NCI-H226 (cell line): ENCODE measurements at places on chromosomes 7 and 10.

DNA sequence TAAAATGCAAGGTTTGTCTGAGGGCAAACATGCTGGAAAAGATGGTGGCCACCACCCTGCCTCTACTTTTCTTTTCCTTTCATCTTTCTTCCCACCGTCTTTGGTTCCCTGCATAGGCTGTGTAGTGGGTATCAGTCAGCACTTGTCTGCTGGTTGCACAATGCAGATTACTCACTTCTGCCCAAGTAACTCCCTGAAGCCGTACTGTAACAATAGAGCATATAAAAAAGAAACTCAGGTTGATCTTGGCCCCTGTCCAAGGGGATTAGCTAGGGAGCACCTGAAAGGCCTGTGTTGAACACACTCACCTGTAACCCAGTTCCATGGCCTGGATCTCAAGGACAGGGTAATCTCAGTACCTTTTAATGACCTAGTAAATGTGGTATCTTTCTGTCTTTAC, 533.0 kb upstream of the GALNT17 start:
- DNase-seq: peak; percentile 68

DNA sequence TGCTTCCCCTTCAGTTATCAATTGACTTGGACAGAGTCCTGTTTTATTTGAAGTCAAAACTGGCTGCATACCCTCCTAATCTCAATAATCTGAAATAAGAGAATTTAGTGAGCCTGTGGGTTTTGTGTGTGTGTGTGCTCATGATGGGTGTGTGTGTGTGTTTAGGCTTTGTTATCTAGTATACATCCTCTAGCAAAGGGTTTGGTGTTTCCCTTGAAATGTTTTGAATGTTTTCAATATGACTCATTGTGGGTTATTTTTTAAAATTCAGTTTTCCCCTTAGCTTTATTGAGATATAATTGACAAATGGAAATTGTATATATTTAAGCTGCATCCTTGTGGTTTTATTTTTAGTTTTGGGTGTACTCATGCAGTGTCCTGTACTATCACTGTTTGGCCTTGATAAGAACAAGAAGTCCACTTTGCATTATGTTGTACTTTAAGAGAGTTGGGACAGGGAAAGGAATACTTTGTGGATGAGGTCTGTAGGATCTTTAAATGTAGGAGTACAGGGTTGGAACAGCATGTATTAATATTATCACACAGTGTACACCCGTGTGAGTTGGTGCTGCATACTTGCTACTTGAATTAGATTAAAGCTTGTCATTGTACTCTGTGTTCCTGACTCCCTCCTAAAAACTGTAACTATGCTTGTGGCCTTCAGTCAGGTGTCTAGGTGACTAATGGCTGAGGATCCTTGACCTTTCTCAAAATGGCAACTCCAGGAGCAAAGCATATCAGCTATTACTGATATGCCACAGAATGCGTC, 58.3 kb downstream of the VCL start:
- DNase-seq: peak; percentile 83

DNA sequence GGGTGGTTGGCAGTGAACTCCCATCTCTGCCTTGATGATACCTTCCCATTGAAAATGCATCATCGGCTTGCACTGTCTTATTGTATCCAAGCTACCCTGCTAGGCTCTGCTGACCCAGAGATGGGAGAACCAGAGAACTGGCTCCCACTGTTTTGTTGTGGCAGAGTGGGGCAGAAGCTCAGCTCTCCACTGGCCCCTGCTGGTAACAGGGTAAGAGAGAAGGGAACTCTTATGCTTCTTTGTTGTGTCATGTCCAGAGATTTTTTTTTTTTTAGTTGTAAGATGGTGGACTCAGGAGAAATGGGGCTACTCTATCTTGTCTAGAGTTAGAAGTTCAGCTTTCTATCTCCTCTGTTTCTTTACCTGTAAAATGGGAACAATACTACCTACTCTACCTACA, 100.5 kb upstream of the SDK1 start:
- DNase-seq: peak; percentile 58

GRCh38 chr10:92327445-92328433, 36.8 kb downstream of the MARCHF5 start:
- DNase-seq: peak; percentile 24

DNA sequence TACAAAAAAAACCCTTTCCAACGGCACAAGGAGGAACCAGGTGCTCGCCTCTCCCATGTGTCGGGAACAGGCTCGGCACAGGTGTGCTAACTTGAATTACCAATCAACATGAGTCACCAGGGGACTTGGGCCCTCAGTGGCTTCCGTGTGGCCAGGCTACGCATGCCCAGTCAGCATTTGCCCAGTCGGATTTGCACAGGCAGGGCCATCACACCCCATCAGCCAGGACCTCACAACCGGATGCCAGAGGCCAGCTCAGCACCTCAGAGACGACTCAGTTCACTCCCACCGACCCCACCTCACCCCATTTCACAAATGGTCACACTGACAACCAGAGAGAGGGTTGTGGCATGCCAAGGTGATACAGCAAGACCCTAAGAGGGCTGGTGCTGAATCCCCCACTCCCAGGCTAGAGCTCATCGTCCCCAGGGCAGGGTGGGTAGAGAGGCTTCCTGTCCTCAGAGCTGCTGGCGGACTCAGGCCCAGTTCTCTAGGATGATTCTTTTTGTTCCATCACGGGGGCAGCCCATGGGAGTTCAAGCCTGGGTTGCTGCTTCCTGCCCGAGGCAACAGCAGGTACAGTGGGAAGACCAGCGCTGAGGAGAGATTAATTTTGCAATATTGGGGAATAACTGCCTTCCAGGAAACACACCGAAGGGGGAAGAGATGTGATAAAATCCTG, 13.6 kb downstream of the ANXA11 start:
- no peak for DNase-seq

GRCh38 chr7:90763108-90763507, 167.0 kb downstream of the CDK14 start:
- DNase-seq: no peak

DNA sequence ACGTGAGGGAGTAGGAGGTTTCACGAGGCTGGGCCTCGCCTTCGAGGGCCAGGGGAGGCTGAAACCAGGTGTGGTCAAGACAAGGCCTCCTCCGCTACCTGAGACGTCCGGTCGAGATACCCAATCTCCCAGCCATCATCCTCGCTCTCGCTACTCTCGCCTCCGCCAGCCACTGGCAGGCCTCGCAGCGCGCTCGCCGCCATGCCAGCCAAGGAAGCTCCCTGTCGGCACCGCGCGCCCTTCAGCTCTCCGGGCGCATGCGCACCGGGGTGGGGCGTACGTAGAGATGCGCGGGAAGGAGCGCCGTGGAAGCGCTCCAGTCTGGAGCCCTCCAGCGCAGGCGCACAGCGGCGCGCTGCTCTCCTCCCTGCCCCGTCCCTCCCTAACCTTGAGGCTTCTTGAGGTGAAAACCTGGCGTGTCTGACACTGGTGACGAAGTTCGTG, at the start of gene ASZ1:
ASZ1 (minus strand) TSS at position 236 of the 444 bp plus-strand sequence; CDS start at position 203, 33 bp downstream.
- no peak for DNase-seq

GRCh38 chr7:84194484-84195271, at the start of gene SEMA3A:
SEMA3A (minus strand) TSS chr7:84194789; CDS start chr7:84194586, 203 bp downstream.
- DNase-seq: peak; percentile 66

DNA sequence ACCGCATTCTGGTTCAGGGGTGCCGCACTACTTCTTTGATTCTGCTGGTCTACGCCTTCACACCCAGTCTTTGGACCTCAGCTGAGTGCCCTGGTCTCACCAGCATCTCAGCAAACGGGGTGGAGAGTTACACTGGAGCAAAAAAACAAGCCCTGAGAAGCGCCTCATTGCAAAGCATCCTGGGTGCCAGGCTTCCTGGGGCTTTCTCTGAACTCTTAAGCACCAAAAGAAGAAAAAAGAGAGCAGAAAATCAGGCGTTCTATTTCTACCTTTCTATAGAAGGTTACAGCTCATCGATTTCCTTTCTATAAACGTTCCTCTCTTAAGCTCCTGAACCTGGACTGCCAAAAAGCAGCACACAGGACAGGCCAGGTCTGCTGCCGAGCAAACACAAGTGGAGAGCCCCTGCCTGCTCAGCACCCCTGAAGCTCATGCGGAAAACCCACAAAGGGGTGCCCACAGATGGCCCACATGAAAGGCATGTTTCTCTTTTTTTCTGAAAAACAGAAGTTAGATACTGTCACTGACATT, 217.9 kb downstream of the SFMBT2 start:
- DNase-seq: no peak

GRCh38 chr7:36967387-36967786, 243.1 kb upstream of the AOAH start:
- peak; percentile 59 for DNase-seq

GRCh38 chr10:77530011-77530410, 107.6 kb downstream of the KCNMA1 start:
- DNase-seq: no peak

DNA sequence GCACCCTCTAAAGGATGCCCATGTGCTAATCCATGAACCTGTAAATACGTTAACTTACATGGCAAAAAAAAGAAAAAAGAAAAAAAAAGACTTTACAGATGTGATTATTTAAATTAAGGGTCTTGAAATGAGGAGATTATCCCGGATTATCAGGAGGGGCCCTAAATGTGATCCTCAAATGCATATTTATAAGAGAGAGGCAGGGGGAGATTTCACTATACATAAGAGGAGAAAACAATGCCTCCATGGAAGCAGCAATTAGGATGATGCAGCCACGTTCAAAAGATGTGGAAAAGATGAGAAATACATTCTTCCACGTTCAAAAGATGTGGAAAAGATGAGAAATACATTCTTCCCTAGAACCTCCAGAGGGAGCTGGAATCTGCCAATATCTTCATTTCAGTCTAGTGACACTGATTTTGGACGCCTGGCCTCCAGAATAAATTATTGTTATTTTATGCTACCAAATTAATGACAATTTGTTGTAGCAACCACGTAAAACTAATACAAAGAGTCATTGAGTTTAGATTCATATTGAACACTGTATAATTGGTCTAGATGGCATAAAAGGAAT, 328.4 kb upstream of the GNAI1 start:
- no peak for DNase-seq

DNA sequence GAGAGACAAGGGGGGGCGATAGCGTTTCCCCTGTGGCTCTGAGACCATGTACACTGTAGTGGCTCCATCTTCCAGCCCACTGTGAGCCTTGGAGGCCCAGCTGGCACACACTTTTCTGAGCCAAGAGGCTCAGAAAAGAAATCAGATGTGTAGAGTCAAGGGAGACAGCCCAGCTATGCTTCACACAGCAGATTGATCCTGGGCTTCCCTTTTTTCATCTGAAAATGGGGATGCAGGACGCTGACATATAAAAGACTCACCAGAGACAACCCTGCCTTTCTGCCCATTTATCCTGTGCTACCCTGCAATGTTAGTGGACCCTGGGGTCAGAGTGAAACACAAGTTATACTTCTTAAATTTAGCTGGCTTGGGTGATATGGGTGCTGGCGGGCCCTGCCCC, 14.3 kb downstream of the TMEM273 start:
- DNase-seq: no peak

DNA sequence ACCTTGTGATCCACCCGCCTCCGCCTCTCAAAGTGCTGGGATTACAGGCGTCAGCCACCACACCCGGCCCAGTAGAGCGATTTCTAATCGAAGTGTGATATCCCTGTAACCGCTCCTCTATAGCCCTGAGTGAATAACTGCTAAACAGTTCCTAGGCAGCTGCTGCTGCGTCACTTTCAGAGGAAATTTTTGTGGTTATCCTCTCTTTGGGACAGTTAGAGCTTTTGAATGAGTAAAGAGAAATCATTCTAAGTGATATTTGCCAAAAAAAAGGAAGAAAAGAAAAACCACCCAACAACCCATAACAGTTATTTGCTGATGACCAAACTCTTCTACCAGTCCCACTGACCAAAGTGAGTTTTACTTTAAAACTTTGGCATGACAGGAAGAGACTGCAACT, 59.9 kb downstream of the MKX start:
- DNase-seq: no peak

- DNase-seq: no peak
These were observed 285.0 kb downstream of the BMPER start for GRCh38 chr7:34190299-34190698.

DNA sequence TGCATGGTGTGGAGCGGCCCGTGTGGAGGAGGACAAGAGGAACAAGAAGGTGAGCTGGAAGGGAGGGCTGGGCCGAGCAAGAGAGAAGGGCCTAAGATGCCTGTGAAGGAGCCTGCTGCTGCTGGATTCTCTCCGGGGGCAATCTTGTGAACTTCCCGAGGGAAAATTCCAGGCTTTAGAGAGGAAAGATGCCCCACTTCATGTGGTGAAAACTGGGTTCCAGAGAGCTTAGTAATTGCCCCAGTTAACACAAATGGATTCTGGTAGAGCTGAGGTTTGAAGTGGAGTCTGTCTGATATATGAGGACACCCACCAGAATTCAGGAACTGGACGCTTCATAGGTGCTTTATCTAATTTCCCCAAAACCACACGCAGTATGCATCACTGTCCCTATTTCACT, 114.1 kb upstream of the ZMIZ1 start:
- DNase-seq: no peak

- peak; percentile 59 for DNase-seq
These were observed 133.4 kb downstream of the MAD1L1 start for GRCh38 chr7:2099048-2099957.

GRCh38 chr7:94160719-94161435, 156.7 kb upstream of the BET1 start:
- no peak for DNase-seq

GRCh38 chr10:104680467-104681401, 39.6 kb downstream of the SORCS3 start:
- no peak for DNase-seq

DNA sequence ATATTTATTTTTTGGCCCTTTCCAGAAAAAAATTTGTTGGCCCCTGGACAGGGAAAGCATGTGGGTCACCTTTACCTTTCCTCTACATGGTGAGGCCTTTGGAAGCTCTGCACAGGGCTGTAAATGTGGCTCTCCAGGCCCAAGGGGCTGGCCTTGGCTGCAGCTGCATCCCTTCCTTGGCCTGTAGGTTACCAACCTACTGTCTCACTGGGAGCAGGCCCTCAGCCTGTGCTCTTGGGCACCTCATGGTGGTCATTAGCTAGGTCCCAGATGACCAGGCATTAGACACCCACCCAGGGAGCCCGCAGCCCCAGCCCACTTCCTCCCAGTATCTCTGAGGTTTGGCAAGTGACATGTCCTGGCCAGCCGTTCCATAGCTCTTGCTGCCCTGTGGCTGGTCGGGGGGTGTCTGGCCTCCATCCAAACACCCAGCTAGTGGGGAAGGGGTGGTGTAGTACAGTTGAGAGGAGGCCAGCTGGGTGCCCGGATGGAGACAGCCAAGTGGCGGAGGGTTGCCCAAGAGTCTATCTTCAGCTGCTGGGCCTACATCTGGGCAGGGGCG, 7.1 kb upstream of the CPA5 start:
- DNase-seq: no peak

DNA sequence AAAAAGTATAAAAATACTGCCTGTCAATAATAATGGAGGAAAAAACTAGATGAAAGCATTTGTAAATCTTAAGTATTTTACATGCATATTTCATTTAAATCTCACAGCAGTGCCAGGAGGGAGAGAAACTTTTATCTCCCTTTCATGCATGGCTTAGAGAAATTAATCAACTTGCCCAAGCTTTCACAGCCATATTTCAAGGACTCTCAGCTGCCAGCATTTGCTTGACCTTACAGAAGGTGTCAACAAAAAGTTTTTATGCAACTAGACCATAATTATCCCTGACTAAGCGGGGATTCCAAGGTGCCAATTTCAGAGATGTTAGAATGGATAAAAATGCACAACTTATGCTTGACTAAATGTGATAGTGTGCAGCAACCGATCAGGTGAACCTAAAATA, 125.4 kb downstream of the ZFAND4 start:
- no peak for DNase-seq
